CD4-positive, alpha-beta T cell treated with Interleukin-12 subunit alpha and Interleukin-12 subunit beta, for 1 hour (primary cell): ENCODE measurements at places on chromosomes 3 and 15.
A peak's percentile ranks its signal among the peaks of the same experiment; 100 is the strongest.

DNA sequence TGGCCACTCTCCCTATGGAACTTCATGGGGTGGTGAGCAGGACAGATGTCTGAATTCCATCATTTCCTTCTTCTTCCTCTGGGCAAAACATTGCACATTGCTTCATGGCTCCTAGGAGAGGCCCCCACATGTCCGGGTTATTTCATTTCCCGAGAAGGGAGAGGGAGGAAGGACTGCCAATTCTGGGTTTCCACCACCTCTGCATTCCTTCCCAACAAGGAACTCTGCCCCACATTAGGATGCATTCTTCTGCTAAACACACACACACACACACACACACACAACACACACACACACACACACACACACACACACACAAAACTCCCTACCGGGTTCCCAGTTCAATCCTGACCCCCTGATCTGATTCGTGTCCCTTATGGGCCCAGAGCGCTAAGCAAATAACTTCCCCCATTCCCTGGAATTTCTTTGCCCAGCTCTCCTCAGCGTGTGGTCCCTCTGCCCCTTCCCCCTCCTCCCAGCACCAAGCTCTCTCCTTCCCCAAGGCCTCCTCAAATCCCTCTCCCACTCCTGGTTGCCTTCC is 1.9 kb downstream of the RHO start:
- DNase-seq: no peak

- no peak for DNase-seq
Observed at GRCh38 chr3:54882129-54882833, 45.6 kb downstream of the LRTM1 start.

- DNase-seq: no peak
Observed at GRCh38 chr15:86773736-86774135, 694.1 kb downstream of the AGBL1 start.

- no peak for DNase-seq
Observed at GRCh38 chr3:12312010-12312409, 23.1 kb downstream of the PPARG start.

- peak; percentile 9 for DNase-seq
Observed at GRCh38 chr15:95826412-95827195, 503.9 kb upstream of the NR2F2 start.

- no peak for DNase-seq
Observed at GRCh38 chr3:67215690-67216089, 217.6 kb downstream of the KBTBD8 start.

DNA sequence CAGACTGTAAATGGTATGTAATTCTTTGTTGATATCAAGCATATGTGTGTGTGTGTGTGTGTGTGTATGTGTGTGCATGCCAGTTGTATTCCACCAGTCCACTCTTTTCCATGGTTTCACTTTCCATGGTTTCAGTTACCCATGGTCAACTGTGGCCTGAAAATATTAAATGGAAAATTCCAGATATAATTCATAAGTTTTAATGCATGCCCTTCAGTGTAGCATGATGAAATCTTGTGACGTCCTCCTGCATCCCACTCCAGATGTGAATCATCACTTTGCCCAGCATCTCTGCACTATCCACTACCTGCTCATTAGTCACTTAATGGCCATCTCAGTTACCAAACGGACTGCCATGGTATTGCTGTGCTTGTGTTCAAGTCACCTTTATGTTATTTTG is 215.9 kb downstream of the GBE1 start:
- DNase-seq: no peak

GRCh38 chr3:155426524-155427230 is 133.2 kb upstream of the STRIT1 start:
- no peak for DNase-seq

DNA sequence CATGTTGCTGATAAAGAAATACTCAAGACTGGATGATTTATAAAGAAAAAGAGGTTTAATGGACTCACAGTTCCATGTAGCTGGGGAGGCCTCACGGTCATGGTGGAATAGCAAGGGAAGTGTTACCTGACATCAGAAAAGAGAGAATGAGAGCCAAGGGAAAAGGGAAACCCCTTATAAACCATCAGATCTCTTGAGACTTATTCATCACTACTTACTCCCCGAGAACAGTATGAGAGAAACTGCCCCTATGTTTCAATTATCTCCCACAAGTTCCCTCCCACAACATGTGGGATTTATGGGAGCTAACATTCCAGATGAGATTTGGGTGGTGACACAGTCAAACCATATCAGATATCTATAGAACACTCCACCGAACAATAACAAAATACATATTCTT is 904.6 kb downstream of the PDCD6IP start:
- no peak for DNase-seq

DNA sequence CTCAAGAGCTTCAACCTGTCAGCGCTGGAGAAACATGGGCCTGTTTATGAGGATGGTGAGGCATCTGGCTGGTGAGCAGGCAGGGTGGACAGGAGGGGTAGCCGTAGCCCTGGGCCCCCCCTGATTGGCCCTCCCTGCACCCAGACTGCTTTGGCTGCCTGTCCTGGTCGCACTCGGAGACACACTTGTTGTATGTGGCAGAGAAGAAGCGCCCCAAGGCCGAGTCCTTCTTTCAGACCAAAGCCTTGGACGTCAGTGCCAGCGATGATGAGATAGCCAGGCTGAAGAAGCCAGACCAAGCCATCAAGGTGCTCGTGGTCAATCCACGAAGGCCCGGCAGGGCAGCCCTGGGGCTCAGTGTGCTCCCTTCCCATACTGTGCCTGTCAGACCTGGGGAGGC is 1.8 kb downstream of the APEH start:
- DNase-seq: no peak

GRCh38 chr3:6716420-6716819 is 144.5 kb upstream of the GRM7 start:
- no peak for DNase-seq

DNA sequence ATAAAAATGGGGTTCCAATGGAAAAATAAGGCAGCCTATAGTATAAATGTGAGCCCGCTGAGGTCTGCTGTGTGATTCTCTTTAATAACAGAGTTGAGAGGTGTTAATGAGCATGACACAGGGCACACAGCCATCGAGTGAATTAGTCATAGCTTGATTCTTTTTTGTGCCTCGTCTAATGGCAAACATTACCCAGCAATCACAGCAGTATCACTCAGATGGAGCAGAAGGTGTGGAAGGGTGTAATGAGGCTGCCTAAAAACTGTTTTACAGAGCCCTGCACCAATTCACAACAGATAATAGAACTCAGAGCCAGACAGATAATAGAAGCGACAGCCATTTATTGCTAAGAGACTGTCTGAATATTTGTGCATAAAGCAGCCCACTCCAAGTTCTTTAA is 178.6 kb upstream of the TPRG1 start:
- DNase-seq: no peak

- no peak for DNase-seq
Observed at GRCh38 chr3:193890016-193890897, 245.7 kb upstream of the HES1 start.

DNA sequence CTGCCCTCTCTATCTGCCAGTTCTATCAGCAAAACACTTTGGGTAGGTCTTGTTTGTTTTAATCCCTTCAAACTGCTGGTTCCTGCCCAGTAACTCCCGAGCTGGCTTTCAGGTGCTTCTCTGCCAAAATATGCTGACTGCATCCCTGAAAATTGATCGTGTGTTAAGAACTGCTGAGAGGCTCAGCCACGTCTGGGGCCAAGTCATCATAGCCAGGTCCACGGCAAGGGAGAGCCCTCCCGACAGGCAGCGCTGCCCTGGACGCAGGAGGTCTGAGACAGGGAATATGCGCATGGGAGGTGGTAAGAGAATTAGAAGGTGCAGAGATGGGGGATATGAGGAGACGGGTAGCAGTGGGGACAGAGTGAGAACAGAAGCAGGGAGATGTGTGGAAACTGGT is 179.7 kb upstream of the TOPAZ1 start:
- DNase-seq: no peak

DNA sequence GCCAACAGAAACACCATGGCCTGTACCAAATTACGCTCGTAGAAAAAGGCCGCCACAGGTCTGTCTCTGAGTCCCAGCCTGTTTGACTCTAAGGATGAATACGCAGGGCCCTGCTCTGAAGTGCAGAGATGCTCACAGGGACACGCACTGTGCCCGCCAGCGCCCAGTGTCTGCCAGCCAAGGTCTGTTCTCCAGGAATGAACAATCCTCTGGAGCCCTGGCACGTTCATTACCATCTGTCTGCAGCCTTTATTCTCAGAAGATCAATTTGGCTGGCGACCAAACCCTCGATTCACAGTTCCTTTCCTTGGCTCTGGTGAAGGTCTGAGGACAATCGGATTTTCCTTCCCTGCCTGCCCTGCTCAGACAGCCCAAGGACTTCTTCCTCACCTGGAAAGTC is 66.3 kb downstream of the NIPA2 start:
- no peak for DNase-seq

- peak; percentile 29 for DNase-seq
Observed at GRCh38 chr3:23442598-23443383, 239.7 kb downstream of the UBE2E2 start.

DNA sequence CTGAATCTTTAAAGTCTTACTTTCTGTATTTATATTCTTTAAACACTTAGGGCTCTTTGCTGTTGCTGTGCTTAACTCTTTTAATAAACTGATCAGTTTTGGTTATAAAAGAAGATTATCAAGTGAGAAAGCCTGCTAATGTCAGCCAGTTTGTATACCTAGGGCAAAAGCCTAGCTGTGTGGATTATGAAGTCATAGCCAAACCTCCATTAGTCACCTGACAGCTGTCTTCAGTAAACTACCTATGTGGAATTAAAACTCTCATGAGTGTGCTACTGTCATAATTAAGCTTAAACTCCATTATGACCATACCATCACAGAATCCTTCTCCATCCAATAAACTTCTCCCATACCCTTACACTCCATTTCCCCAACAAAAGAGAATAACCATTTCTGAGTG is 762.7 kb downstream of the NTRK3 start:
- DNase-seq: no peak

GRCh38 chr3:19901337-19901736 is 32.7 kb downstream of the EFHB start:
- no peak for DNase-seq

DNA sequence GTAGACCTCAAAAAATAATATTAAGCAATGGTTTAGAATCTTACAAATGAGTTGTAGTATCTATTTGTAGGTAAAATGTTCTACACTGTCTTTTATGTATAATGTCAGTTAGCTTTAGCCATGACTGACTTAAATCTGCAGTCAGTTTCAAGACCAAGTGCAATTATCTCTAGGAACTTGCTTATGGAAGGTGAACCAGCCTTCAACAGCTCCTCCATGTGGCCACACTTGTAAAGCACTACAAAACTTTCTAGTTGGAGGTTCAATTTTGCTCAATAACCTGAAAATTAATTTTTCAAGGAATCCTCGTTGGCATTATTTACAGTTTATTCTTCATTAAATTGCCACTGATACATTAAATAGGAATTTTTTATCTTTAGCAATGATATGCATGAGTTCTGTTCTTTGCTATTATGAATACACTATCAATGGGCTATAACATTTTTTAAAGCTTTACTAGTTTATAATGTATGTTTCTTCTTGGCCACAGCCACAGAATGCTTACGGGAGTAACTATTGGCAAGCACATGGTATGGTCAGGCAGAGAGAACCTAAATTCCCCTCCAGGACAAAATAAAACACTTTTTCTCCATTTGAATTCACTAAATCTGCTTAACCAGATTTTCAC is 315.3 kb upstream of the UBE2E2 start:
- DNase-seq: no peak

- no peak for DNase-seq
Observed at GRCh38 chr3:186896875-186897274, 33.5 kb upstream of the ST6GAL1 start.

- no peak for DNase-seq
Observed at GRCh38 chr3:23948761-23949160, 3.7 kb downstream of the NR1D2 start.

GRCh38 chr15:86317384-86317740 is 237.7 kb downstream of the AGBL1 start:
- DNase-seq: no peak

GRCh38 chr3:127698691-127699415 is 26.1 kb downstream of the ABTB1 start:
- no peak for DNase-seq

DNA sequence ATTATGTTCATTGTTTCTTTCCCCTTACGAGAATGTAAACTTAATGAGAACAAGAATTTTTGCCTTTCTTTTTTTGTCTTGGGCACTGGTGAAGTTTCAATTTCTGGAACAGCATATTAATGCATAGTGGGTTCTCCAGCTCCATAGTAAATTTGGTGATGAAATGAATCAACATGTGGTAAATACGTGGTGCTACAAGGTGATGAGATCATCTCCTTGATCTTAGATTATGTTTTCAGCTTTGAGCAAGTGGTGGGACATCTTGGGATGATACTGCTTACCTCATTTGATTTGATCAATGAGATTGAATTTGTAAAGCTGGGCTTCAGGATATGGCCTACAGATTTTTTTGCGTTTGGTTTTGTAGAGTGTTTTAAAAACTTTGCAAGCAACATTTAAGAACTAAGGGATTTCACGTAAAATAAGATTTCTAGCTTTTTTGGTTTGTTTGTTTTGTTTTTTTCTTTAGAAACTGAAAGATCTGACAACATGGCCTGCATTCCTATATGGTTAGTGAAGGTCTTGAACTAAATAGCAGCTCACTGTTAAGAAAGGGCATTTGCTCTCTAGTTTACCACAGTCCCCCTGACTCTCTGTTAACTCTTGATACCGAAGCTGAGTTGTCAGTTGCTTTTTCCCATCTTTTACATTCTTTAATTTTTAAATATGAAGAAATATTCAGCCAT is 45.6 kb downstream of the FNDC3B start:
- DNase-seq: no peak

GRCh38 chr15:57189466-57189865 is 186.8 kb upstream of the CGNL1 start:
- DNase-seq: no peak

DNA sequence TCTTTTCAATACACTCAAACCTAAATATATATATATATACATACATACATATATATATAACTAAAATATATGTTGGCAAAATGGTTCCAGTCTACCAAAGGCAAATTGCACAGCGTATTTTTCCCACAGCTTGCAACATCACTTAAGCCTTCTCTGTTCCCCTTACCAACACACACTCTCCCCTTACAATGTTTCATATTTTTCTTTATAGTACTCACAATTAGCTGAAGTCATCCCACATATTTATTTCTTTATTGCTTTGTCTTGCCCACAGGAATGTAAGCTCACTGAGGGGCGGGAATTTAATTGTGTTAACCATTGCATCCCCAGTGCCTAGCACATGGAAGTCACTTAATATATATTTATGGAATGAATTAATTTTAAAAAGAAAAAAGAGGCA is 288.3 kb downstream of the ULK4 start:
- DNase-seq: no peak

DNA sequence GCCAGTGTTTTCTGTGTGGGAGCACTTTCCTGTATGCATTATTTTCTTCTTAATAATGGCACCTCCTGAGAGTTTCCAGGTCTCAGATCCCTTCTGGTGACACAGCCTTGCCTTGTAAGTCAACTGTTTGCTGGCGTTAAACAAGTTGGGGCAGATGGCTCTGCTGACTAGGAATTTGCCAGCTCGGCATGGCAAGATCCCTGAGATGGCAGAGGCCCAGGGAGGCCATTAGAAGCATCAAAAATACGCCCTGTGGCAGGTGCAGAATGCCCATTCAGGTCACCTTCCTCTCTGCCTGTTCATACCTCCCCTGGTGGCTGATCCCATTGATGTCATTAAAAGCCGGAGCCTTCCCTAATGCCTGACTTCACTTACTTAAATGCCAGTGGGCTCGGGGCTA is 320.9 kb upstream of the CTDSPL start:
- no peak for DNase-seq
